ENCODE measurements at places on chromosomes 11 and 22.
A peak's percentile ranks its signal among the peaks of the same experiment; 100 is the strongest.

DNA sequence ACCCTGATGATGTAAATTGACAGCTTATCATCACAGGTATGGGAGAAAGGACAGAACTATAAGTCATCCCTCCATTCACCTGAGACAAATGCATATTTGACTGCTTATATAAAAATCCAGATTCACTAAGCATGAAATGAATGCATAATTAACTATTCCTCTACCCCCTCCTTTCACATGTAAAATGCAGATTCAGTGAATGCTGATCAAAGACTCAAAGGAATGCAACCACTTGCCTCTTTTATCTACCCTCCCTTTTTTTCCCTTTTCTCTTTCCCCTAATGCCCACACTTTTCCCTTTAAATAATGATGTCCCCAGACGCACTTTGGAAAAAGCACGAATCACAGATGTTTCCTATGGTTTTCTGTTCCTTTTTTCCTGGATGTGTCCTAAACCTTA, 4.5 kb upstream of the PLAAT4 start:
- no peak for DNase-seq

- DNase-seq: no peak
These were observed 11.4 kb downstream of the PACS1 start for GRCh38 chr11:66081505-66081904.

DNA sequence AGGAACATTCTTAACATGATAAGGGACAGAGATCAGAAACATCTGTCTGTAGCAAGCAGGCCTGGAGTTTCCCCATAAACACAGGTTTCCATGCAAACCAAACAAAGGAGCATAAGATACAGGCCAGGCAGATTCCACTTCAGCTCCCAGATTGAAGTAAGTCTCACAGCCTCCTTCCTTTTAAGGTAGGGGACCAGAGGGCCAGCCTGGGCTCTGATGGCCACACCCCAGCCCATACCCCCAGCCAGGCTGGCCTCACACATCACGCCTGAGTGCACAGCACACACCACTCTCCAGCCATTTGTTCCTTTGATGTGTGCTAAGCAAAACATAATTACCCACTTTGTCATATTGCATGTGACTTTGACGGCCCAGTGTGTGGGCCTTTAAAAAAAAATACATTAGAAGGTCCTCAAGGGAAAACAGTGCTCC, 518.7 kb downstream of the NTM start:
- DNase-seq: peak; percentile 37

- no peak for DNase-seq
These were observed 35.2 kb upstream of the CECR2 start for GRCh38 chr22:17334059-17334458.

DNA sequence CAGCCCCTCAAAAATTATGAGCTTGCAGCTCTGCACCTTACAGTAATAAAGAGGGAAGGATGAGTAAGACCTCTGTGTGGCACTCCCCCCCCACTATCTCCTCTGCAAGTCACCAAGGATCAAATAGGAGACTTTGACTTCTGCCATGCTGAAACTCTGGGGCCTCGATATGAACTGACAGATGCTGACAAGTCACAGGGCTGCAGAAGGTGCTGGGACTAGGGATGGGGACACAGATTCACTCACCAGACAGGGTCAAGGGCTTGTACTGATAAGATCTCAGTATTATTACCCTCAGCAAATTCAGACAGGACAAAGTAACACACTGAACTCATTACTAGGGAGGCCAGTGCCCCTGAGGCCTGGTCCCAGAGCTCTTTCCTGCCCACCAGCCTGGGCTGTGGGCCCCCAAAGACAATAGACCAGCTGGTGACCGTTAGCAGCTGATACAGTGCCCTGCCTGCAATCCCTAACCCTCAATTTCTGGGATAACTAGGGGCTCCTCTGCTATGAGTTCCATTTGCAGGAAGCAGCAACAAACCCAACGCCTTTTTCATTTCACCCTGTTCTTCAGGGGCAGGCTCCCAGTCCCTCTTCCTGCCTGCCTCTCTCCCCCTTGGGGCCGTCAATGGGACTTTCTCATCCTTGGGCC, 20.1 kb downstream of the TMPRSS13 start:
- DNase-seq: no peak

GRCh38 chr11:101476191-101476590, 107.6 kb downstream of the TRPC6 start:
- no peak for DNase-seq

DNA sequence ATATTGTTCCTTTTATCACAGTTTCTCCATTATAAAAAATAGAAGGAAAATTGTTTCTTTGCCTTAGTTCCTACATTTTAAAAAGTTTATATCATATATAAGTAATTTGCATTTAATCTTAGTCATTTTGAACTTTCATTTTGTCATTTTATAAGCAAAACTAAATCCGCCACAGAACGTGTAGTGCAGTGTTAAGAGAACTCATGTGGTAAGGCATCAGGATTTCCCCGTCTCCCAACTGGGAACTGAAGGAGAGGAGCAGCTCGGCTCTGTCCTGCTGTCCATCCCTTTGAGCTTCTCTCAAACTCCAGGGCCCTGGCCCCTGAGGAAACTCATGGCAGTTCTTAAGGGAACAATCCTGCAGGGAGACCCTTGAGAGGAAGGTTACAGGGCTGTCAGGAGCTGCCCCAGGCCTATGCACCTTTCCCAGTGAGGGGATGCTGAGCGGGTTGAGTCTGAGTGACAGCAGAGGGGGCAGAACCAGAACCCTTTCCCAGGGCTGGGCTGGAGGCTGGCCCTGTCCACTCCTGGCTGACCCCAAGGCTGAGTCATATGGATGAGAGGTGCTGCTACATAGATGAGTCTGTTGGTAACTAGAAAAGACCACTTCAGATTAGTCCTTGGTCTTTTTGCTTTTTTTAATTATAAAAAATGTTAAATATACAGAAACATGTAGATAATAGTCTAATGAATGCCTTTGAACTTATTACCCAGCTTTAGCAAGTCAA, 333.1 kb downstream of the TBC1D22A start:
- DNase-seq: no peak

DNA sequence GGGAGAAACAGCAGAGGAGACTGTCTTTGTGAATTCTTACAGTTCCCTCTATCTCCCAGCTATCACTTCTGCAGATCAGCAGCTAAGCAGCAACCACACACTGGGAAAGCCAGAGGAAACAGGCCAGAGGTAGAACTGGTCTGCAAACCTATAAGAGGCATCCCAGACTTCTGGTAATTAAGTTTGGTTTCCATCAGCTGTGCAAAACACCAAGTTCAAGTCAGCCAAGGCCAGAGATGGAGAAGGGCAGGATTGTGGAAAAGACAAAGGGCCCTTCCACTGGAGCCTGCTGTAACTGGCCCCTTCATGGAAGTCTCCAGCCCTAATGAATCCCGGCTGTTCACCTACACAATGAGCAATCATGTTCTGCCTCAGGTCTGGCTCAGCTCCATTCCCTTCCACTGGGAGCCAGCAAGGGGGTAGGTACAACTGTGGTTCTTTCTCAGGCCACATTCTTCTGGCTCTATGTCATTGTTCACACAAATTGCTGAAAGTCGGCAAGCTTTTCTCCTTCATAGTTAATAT, 4.6 kb upstream of the PAMR1 start:
- no peak for DNase-seq

GRCh38 chr11:75432911-75433321, at the start of gene KLHL35:
Gene KLHL35, minus strand, starts transcription at chr11:75433203. Its CDS starts 2,574 bp downstream, at chr11:75430629.
- no peak for DNase-seq

DNA sequence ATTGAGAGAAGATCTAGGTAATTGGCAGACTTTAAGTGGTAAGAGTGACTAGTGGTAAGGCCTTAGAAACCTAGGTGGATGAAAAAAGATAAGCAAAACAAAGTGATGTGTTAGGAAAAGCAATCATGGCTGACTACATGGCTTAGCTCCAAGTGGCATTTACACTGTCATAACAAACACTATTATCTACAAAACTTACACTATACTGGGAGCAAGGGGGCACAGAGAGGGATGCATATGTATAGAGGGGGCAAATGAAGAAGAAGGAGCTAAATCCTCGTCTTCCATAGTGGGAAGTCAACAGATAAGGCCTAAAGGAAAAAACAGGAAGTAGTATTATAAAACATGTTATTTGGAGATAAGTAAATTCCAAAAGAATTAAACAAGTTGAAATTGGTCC, 32.5 kb downstream of the ADORA2A start:
- no peak for DNase-seq

DNA sequence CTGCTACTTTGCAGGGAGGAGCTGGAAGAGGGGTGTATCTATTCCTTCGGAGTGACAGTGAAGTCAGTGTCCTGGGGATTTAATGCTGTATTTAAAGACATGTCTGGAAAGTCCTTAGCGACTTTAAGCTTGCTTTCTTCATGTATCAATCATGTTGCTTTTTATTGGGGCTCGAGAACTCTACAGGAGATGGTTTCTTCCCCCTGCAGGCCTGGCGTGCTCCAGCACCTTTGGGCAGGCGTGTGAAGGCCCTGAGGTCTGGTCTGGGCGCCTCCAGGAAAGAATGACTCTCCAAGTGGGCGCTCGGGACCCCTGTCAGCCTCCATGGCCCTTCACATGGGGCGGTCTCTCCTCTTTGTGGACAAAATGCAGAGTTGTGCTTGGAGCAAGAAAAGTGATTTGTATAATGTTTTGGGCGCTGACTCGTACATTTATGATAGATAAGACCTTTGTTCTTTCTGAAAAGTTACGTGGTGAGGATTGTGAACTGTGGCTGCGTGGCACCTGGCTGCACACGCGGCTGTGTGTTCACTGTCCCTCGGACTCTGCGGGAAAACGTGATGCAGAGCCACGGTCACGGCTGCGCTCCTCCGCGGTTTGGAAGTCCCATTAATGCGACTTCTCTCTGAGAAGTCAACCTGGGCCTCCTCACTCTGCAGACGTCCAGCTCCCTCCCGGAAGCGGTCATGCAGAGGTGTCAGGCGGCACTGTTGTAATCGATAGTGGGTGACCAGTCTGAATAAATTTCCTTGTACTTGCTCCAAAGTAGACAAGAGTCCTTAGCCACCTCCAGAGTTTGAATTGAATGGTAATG, 282.5 kb downstream of the TBC1D22A start:
- no peak for DNase-seq

DNA sequence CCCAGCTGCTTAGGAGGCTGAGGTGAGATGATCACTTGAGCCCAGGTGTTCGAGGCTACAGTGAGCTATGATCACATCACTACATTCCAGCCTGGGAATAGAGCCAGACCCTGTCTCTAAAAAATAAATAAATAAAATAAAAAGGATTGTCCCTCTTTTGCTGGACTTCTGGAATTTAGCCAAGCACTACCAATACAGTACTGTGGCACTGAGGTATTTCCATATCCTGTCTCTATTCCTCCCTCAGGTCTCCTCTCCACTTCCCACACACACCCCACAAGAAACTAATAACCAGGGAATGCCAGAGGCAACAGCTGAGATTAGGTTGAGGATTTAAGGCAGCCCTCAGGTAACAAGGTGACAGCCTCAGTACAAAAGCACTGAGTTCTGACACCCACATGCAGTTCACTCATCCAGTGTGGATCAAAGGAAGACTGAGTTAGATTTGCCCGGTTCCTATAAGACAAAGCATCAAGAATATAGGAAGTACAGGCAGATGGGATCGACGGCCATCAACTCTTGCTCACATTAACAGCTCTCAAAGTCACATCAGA, 4.5 kb upstream of the PPP2R1B start:
- no peak for DNase-seq

GRCh38 chr11:36127550-36127949, 161.7 kb downstream of the COMMD9 start:
- no peak for DNase-seq

- DNase-seq: no peak
These were observed 30.8 kb upstream of the PICK1 start for GRCh38 chr22:38026130-38027111.

- no peak for DNase-seq
These were observed 44.9 kb downstream of the GNB1L start for GRCh38 chr22:19809741-19810140.

GRCh38 chr11:65115361-65116082, 2.0 kb downstream of the ZNHIT2 start:
- DNase-seq: no peak

GRCh38 chr11:18778468-18778867, 13.1 kb downstream of the PTPN5 start:
- DNase-seq: no peak

DNA sequence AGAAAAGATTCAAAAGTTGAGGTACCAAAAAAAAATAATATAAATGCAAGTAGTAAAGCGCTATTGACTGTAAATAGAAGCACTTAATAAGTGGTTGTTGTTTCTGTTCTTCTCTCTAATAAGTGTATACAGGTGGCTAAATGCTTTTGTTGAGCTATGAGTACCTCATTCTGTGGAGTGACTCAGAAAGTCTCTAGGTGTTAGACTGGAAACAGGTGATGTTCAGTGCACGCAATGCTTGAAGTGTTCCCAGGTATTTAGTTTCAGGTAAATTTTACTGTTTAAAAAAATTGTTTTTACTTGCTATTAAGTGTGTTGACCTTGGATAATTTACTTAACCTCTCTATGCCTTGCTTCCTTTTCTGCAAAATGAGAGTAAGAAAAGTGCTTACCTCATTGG, 24.2 kb downstream of the POU2AF3 start:
- DNase-seq: no peak
